ENCODE measurements at places on chromosomes 2 and 18.

GRCh38 chr2:175887776-175888175 lies 114.3 kb downstream of the LNPK start:
- peaks cover 6% of the 10 kb centered on the region for H3K27me3 ChIP-seq
- no peak overlapping the region for H3K27ac ChIP-seq
- no peak overlapping the region for H3K4me3 ChIP-seq
- H3K36me3 ChIP-seq, result no peaks in the 10 kb centered on the region

DNA sequence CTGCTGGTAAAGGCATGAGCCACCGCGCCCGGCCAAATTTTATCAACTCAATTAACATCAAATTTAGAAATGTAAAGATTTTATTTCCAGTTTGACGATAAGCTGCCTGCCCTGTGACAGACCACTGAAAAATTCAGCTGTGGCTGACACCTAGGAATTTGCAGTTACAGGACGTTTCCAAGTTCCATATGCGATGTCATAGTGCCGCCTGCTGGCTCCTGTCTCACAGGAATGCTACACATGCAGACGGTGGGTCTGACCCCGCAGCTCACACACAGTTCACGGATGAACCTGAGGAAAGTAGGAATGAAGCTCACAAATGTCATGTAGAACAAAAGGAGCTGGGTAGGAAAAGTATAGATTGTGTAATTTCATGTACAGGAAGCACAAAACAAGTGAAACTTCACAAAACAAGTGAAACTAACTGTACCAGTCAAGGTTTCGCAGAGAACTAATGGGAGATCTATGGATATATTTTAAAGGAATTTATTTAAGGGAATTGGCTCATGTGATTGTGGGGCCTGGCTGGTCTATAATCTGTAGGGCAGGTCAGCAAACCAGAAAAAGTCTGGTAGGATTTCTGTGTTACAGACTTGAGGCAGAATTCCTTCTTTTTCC lies 13.2 kb upstream of the SEH1L start:
- H3K27ac ChIP-seq, result no peak overlapping the region
- peak overlapping the region; percentile 17 for H3K4me3 ChIP-seq
- H3K36me3 ChIP-seq, result no peaks in the 10 kb centered on the region
- H3K4me1 ChIP-seq, result peaks cover 4% of the 10 kb centered on the region
- DNase-seq, result peak; percentile 65
- H3K27me3 ChIP-seq, result peaks cover 16% of the 10 kb centered on the region

DNA sequence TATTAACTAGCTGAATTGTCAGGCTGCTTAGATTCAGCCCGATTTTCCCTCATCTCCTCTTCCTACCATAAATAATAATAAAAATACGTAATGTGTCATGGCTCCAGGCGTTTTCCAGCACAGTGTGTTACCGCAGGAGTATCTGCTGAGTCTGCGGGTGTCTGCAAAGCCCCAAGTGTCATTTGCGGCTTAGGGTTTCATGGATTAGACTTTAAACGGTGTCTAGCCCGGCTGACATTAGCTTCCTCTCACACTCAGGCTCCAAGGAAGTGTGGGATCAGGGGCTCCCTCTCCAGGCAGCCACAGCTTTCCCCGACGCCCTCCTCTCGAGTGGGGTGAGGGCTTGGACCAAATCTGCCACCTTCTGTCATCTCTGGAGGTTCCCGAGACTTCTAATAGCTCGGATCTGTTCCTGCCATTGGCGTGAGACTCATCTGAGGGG lies 14.1 kb upstream of the HOXD1 start:
- DNase-seq, result no peak
- H3K4me1 ChIP-seq, result peaks cover 9% of the 10 kb centered on the region
- no peak overlapping the region for H3K27ac ChIP-seq
- H3K27me3 ChIP-seq, result peaks cover 84% of the 10 kb centered on the region
- peaks cover 3% of the 10 kb centered on the region for H3K36me3 ChIP-seq

GRCh38 chr2:53450923-53451322 lies 316.7 kb upstream of the CHAC2 start:
- H3K27ac ChIP-seq, result no peak overlapping the region
- DNase-seq, result no peak
- H3K4me1 ChIP-seq, result peaks cover 4% of the 10 kb centered on the region
- H3K36me3 ChIP-seq, result no peaks in the 10 kb centered on the region
- H3K4me3 ChIP-seq, result no peak overlapping the region

- H3K27ac ChIP-seq, result no peak overlapping the region
- H3K4me3 ChIP-seq, result no peak overlapping the region
- DNase-seq, result no peak
- H3K36me3 ChIP-seq, result no peaks in the 10 kb centered on the region
- no peaks in the 10 kb centered on the region for H3K4me1 ChIP-seq
Measured at GRCh38 chr18:48313792-48314191, 95.4 kb downstream of the ZBTB7C start.

- H3K36me3 ChIP-seq, result peaks cover 20% of the 10 kb centered on the region
- peak overlapping the region; percentile 14 for H3K4me3 ChIP-seq
- no peak for DNase-seq
- peaks cover 61% of the 10 kb centered on the region for H3K4me1 ChIP-seq
- peak overlapping the region; percentile 72 for H3K27ac ChIP-seq
Measured at GRCh38 chr2:181128199-181128598, 147.8 kb downstream of the UBE2E3 start.

DNA sequence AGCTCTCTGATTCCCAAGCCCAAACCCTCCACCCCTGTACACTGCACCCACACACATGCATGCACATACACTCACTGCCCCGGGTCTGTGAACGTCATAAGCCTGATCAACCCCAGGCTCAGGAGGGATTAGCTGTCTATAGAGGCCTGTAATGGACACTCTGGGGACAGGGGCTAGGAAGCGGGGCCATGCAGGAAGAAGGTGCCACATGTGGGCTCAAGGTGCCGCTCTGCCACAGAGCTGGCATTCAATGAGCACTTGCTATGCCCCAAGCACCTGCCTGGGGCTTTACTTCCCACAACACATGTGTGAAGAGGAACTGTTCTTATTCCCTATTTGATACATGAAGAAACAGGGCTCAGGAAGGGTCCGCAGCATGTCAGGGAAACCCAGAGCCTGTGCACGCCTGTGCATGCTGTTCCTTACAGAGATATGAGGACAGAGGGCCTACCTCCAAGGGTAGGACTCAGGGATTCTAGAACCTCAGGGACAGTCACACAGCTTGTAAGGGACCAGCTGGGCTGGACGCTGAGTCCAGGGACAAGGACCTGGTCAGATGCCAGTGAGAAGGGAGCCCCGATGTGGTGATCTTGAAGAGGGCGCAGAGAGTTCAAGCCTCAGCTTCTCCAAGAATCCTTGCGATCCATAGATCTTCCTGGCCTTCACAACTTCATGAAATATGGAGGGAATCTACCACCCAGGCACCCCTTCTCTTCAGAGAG lies 5.0 kb downstream of the BIN1 start:
- H3K4me3 ChIP-seq, result no peak overlapping the region
- DNase-seq, result no peak
- H3K36me3 ChIP-seq, result no peaks in the 10 kb centered on the region
- no peak overlapping the region for H3K27ac ChIP-seq
- H3K27me3 ChIP-seq, result peaks cover 17% of the 10 kb centered on the region

DNA sequence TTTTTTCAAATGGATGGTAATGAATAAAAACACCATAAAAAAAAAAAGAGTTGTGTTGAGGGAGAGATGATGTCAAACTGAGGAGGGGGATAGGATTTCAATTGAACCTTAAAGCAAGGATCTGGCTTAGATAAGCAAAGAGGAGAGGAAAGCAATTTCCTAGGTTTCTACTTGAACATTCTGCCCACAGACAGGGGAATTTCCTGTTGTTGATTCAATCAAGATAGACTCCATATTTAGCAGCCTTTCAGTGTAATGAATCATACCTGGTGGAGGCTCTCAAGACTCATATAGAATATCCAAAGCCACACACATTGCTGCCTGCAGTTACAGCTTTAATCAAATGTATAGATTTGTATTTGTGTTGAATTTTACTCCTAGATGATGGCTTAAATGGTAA lies 294.4 kb upstream of the PIK3C3 start:
- no peak overlapping the region for H3K4me3 ChIP-seq
- no peaks in the 10 kb centered on the region for H3K36me3 ChIP-seq
- H3K4me1 ChIP-seq, result peaks cover 3% of the 10 kb centered on the region
- no peak for DNase-seq

DNA sequence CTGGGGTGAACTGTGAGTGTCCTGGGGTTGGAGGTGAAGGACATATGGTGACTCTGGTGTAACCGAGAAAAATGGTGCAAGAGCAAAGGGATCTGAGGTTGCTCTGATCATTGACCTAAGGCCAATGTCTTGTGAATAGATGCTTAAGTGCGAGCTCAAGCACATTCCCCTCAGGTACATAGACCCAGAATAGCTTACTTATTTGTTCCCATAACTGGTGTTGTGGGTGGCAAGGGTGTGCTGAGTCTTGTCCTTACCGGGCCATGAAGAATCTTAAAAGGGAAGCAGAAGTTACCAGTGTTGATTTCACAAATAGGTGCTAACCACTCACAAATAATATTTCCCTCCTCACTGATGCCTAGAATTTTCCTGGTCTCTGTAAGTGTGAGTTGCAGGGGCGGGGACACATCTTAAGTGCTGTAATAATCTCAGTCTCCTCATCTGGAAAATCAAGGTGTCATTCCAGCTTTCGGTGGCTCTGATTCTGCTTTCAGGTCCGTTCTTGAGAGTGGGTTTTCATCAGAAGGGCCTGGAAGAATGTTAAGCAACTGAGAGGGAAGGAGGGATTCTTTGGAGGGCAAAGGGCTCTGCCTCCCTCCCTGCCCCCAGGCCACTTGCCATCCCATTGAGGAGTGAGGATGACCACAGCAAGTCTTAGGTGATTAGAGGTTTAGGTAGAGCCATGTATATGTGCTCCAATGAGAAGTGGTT lies 54.9 kb downstream of the LIPG start:
- no peak for DNase-seq
- no peaks in the 10 kb centered on the region for H3K4me1 ChIP-seq
- H3K27ac ChIP-seq, result no peak overlapping the region
- H3K4me3 ChIP-seq, result no peak overlapping the region
- H3K36me3 ChIP-seq, result no peaks in the 10 kb centered on the region

- no peaks in the 10 kb centered on the region for H3K27me3 ChIP-seq
- no peaks in the 10 kb centered on the region for H3K4me1 ChIP-seq
- H3K27ac ChIP-seq, result no peak overlapping the region
- H3K4me3 ChIP-seq, result no peak overlapping the region
- H3K36me3 ChIP-seq, result no peaks in the 10 kb centered on the region
Measured at GRCh38 chr2:187943772-187944369, 347.8 kb upstream of the GULP1 start.

DNA sequence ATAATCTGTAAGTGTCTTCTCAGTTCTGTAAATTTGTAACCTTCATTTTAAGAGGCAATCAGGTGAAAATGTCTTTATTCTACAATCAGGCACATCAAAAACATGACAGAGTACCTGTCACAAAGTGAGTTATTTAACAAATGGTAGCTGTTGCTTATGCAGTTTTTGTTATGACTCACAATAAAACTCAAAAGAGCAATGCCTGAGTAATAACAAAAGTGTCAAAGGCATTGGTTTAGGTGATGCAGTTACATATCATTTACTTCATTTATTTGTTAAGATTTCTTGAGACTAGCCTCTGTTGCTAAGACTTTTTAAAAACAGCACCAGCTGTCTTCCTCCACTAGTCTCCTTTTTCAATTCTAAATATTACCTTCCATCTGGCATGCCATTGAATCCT lies 177.8 kb downstream of the KIAA1328 start:
- peaks cover 8% of the 10 kb centered on the region for H3K4me1 ChIP-seq
- no peak overlapping the region for H3K27ac ChIP-seq
- H3K27me3 ChIP-seq, result no peaks in the 10 kb centered on the region
- no peak overlapping the region for H3K4me3 ChIP-seq
- no peaks in the 10 kb centered on the region for H3K36me3 ChIP-seq

DNA sequence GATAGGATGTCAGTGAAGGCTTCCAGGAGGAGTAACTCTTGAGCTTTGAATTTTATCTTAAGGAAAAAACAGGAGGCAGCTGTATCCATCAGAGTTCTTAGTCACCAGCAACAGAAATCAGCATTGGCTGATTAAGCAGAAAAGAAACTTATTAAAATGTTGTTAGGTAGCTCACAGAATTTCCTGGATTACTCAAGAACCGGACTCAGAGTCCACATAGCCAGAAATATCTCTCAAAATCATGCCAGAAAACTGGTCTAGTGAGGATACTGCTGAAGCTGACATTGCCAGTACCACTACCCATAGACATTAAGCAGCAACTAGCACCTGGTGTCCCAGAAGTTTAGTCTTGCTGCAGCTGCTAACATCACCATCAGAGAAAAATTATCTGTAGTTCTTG lies 10.1 kb upstream of the AFTPH start:
- H3K27ac ChIP-seq, result no peak overlapping the region
- H3K27me3 ChIP-seq, result peaks cover 32% of the 10 kb centered on the region
- H3K36me3 ChIP-seq, result no peaks in the 10 kb centered on the region
- no peak for DNase-seq
- no peak overlapping the region for H3K4me3 ChIP-seq

DNA sequence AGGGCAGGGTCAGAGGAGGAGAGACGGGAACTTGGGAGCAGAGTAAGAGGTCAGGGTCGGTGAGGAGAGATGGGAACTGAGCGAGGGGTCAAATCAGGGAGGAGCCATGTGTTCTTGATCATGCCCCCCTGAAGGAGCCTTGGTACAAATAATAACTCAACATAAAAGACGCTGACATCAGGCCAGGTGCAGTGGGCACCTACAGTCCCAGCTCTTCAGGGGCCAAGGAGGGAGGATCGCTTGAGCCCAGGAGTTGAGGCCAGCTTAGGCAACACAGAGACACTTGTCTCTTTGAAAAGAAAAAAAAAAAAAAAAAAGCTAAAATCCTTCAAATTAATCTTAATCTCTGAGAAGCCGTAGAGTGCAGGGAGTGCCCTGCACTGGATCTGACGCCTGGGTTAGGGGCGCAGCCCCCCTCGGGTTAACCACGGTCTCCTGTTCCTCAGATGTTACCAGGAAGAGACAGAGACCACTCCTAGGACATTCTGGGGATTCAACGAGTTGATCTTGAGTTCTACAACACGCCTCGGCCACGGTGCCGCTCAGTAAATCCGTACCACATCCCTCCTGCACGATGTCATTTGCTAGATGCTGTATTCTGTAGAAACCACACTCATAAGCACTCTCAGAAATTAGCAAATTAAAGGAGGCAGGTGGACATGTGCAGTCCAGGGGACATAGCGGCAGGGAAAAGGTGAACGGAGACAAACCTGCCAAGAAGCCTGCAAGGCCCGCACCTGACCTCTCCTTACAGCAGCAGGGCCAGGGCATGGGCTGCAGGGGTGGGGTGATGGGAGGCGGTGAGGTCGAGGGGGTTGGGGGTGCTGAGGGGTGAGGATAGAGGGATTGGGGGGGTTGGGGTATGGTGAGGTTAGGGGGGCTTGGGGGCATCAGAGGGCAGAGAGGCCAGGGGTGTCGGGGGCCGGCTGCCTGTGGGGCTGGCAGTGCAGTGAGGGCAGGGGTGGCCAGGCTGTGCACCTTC lies 29.2 kb downstream of the SLC66A2 start:
- DNase-seq, result no peak
- no peak overlapping the region for H3K4me3 ChIP-seq
- H3K36me3 ChIP-seq, result peaks cover 38% of the 10 kb centered on the region
- no peaks in the 10 kb centered on the region for H3K27me3 ChIP-seq
- no peaks in the 10 kb centered on the region for H3K4me1 ChIP-seq

- peaks cover 12% of the 10 kb centered on the region for H3K27me3 ChIP-seq
- DNase-seq, result no peak
- H3K36me3 ChIP-seq, result no peaks in the 10 kb centered on the region
- H3K27ac ChIP-seq, result no peak overlapping the region
Measured at GRCh38 chr2:191800874-191801273, 46.0 kb downstream of the CAVIN2 start.

Measured in activated T-helper 2 cell treated with anti-CD3 and anti-CD28 coated beads, Interferon-gamma antibody, Interleukin-2, Interleukin-4, amounts not matched to agents 10 μg/mL and 5 μg/mL and 100 μg/mL, durations not matched to agents 14 hours and 24 hours and 36 hours (primary cell).